ENCODE measurements at places on chromosomes 6 and 20.

DNA sequence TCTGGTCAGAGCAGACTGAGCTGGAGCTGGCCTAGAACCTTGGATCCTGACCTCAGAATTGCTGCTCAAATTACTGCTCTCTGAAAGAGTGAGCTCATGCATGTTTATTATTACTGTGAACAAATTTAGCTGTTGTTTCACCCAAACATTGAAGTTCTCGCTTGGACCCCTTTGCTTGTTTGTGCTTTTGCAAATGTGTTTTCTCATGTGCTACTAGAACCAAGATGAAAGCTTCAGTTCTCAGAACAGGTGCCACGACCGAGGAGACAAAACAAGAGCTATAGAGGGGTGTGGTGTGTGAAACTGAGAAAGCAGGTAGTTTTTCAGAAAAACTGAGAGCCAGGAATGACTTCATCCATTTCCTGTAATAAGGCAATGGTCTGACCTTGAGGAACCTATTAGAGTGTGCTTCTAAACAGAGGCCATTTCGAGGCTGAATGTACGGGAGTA lies 50.0 kb upstream of the ESR1 start:
- H3K4me1 ChIP-seq = peaks cover 11% of the 10 kb centered on the region
- no peaks in the 10 kb centered on the region for H3K27me3 ChIP-seq
- peak overlapping the region; percentile 54 for H3K27ac ChIP-seq
- no peak overlapping the region for H3K4me3 ChIP-seq
- no peaks in the 10 kb centered on the region for H3K36me3 ChIP-seq

GRCh38 chr6:131532580-131533039 lies 40.4 kb upstream of the ARG1 start:
- no peak overlapping the region for H3K27ac ChIP-seq
- DNase-seq = no peak
- H3K4me3 ChIP-seq = no peak overlapping the region
- H3K27me3 ChIP-seq = no peaks in the 10 kb centered on the region

GRCh38 chr6:159260208-159260607 lies 91.0 kb downstream of the FNDC1 start:
- no peak overlapping the region for H3K4me3 ChIP-seq
- H3K36me3 ChIP-seq = no peaks in the 10 kb centered on the region
- DNase-seq = no peak
- peaks cover 42% of the 10 kb centered on the region for H3K4me1 ChIP-seq
- H3K27me3 ChIP-seq = no peaks in the 10 kb centered on the region

GRCh38 chr6:131843768-131844167 lies 35.9 kb downstream of the ENPP1 start:
- H3K4me1 ChIP-seq = no peaks in the 10 kb centered on the region
- H3K36me3 ChIP-seq = no peaks in the 10 kb centered on the region
- DNase-seq = no peak

- peaks cover 19% of the 10 kb centered on the region for H3K4me1 ChIP-seq
- no peak overlapping the region for H3K27ac ChIP-seq
- no peaks in the 10 kb centered on the region for H3K27me3 ChIP-seq
Measured at GRCh38 chr6:147217840-147218404, 13.7 kb downstream of the STXBP5 start.

- DNase-seq = no peak
- H3K36me3 ChIP-seq = no peaks in the 10 kb centered on the region
- H3K4me3 ChIP-seq = peak within 1 kb of the TSS; percentile 70
- peaks cover 19% of the 10 kb centered on the region for H3K4me1 ChIP-seq
- no peaks in the 10 kb centered on the region for H3K27me3 ChIP-seq
- H3K27ac ChIP-seq = no peak within 1 kb of the TSS
Measured at GRCh38 chr6:117906958-117907600, at the start of gene SLC35F1. TSS of gene SLC35F1 (plus strand) at chr6:117907264.

DNA sequence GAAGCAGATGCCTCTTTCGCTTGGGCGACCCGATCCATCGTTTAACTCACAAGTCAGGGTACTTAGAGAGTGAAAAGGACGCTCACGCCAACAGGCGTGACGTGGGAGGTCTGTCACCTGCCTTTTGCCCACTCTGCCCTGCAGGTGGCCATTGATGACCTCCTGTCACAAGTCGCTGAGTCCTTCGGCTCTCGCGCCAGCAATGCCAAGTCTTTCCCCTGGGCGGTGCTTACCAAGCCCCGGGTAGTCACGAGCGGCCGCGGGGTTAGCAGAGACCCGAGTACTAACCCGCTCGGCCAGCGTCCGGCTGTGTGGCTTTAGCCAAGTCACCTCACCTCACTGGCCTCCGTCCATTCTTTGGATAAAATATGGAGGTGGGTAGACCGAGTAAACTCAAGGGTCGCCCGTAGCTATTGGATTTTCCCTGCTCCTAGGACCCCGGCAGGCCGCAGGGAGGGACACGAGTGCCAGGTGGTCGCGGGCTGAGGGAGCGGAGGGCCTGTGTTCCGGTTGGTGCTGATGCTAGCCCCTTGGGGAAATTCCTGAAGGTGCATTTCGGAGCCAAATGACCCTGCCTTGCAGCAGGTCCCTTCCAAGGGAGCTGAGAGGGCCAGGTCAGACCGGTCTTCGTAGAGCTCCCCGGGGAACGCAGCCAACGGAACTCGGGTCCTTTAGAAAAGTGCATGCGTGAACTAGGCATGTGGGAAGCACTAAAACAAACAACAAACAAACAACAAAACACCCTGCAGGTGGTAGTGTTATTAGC lies 668 bp downstream of the PKIB start:
- H3K36me3 ChIP-seq = no peaks in the 10 kb centered on the region
- no peak for DNase-seq

- no peak overlapping the region for H3K4me3 ChIP-seq
- no peaks in the 10 kb centered on the region for H3K4me1 ChIP-seq
- H3K36me3 ChIP-seq = peaks cover 8% of the 10 kb centered on the region
- H3K27ac ChIP-seq = no peak overlapping the region
- DNase-seq = no peak
Measured at GRCh38 chr20:23399568-23400241, 21.6 kb downstream of the NAPB start.

- no peak for DNase-seq
- H3K27ac ChIP-seq = peak overlapping the region; percentile 59
- no peaks in the 10 kb centered on the region for H3K36me3 ChIP-seq
- H3K4me1 ChIP-seq = peaks cover 13% of the 10 kb centered on the region
- H3K4me3 ChIP-seq = no peak overlapping the region
Measured at GRCh38 chr20:49344140-49344539, 66.3 kb upstream of the ZNFX1 start.

GRCh38 chr20:48603116-48603818 lies 224.5 kb downstream of the PREX1 start:
- H3K4me1 ChIP-seq = no peaks in the 10 kb centered on the region
- no peak overlapping the region for H3K27ac ChIP-seq
- no peak overlapping the region for H3K4me3 ChIP-seq
- no peak for DNase-seq

GRCh38 chr6:66179361-66179760 lies 472.3 kb upstream of the EYS start:
- no peak overlapping the region for H3K27ac ChIP-seq
- no peaks in the 10 kb centered on the region for H3K36me3 ChIP-seq
- no peak overlapping the region for H3K4me3 ChIP-seq

GRCh38 chr6:119138906-119139541 lies 60.6 kb upstream of the FAM184A start:
- no peaks in the 10 kb centered on the region for H3K36me3 ChIP-seq
- H3K27me3 ChIP-seq = no peaks in the 10 kb centered on the region
- DNase-seq = no peak
- H3K27ac ChIP-seq = no peak overlapping the region

DNA sequence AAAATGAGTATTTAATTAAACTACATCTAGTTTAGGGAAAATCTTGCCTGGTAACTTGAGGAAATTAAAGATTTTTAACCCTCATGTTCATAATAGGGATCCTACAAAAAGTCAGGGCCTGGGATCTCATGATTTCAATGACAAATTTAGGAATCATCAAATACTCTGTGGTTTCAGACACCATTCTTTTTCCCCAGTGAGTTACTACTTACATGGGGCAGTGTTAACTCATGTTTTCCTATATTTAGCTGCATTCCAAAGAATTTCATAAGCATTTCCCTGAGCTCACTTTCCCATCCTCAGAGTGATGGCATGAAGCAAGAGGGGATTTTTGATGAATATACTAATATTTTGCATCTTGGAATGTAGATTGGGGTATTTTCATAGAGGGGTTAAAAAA lies 321.7 kb downstream of the CENPW start:
- H3K4me1 ChIP-seq = peaks cover 14% of the 10 kb centered on the region
- H3K27ac ChIP-seq = no peak overlapping the region
- no peak overlapping the region for H3K4me3 ChIP-seq
- no peaks in the 10 kb centered on the region for H3K36me3 ChIP-seq

DNA sequence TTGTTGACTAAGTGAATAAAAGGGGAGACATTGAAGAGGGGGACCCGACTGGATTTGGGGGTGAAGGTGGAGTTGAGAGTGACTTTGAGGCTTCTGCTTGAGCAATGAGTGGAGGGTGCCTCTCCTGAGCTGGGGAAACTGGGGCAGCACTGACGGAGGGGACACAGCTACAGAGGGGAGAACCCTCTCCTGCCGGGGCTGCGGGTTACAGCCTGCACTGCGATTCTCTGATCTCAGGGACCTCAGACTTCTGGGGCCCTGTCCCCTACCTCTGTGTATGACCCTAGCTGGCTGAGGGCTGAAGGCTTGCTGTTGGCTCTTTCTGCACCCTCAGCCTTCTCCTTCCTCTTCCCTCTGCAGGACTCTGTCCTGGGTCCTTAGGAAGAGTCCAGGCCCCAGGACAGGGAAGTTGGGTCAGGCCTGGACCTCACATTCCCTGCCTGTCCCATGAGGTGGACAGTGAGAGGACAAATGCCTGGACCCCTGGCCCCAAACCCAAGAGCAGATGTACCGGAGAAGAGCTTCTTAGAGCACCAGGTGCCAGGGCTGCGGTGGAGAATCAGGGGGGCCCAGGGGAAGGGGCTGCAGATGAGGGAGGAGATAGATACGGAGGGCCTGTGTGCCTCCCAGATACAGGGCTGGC lies 13.7 kb upstream of the FAM110A start:
- no peak overlapping the region for H3K4me3 ChIP-seq
- H3K27me3 ChIP-seq = no peaks in the 10 kb centered on the region
- no peaks in the 10 kb centered on the region for H3K4me1 ChIP-seq
- no peak overlapping the region for H3K27ac ChIP-seq
- H3K36me3 ChIP-seq = no peaks in the 10 kb centered on the region
- no peak for DNase-seq

All from thoracic aorta (tissue), 2 donors.